ENCODE measurements at places on chromosomes 3 and 15.

DNA sequence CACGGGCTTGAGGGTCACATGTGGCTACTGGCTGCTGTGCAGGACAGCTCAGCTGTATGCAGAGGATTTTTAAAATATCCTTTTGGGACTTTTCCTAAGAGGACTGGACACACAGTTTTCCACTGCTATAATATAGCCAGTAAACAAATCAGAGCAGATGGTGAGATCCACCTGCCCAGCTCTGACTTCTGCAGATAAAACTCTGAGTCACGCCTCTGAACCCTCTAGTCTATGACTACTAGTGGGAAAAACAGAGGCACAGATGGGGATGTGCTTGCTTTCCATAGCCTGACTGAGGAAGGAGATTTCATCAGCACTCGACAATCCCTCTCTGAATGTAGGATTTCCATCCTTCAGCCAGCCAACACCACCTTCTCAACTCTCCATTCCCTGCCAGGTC lies 45.1 kb downstream of the COLQ start:
- DNase-seq, result no peak

GRCh38 chr15:64011736-64012135 lies 34.5 kb downstream of the DAPK2 start:
- DNase-seq, result no peak

DNA sequence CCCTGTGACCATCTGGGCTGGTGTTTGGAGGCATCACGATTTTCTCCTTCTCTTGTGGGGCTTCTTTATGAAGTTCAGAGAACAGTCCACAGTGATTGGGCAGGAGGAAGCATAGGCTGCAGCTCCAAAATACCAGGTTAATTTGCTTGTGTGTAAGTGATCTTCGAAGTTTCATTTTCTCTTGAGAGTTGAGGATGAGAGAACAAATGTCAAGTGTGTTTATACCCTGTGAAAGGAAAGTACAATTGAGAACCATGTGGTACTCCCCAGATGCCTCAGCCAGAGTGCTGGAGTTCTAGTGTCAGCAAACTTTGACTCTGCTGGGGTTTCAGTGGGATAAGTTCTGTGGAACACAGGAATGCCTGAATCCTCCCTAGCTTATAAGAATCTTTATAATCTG lies 357.1 kb upstream of the CFAP20DC start:
- DNase-seq, result no peak

GRCh38 chr15:63501256-63502089 lies 2.9 kb upstream of the USP3 start:
- no peak for DNase-seq

DNA sequence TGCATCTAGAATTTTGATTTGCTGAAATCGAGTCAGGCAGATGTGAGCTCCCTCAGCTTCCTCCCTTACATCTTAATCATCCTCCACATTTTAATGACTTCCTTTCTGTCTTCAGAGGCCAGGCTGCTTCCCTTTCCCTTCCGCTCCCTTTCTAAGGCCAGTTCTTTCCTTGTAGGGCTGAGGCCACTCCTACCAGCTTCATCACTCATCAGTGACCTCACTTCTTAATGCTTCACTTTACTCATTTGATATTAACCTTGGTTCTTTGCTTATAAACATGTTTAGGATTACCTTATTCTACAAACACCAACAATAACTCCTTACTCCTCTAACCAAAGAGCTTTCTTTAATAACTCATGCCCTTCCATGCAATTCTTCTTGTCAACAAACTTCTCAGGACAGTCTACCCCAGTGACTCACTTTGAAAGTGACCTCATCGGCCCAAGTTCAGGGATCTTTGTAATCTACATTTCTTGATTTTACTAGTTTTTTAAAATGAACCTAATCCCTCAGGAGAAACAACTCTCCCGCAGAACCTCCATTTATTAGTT lies 23.9 kb downstream of the ILDR1 start:
- no peak for DNase-seq

GRCh38 chr3:182330646-182331045 lies 462.7 kb upstream of the ATP11B start:
- DNase-seq, result no peak

GRCh38 chr15:57223345-57223744 lies 153.0 kb upstream of the CGNL1 start:
- DNase-seq, result no peak

DNA sequence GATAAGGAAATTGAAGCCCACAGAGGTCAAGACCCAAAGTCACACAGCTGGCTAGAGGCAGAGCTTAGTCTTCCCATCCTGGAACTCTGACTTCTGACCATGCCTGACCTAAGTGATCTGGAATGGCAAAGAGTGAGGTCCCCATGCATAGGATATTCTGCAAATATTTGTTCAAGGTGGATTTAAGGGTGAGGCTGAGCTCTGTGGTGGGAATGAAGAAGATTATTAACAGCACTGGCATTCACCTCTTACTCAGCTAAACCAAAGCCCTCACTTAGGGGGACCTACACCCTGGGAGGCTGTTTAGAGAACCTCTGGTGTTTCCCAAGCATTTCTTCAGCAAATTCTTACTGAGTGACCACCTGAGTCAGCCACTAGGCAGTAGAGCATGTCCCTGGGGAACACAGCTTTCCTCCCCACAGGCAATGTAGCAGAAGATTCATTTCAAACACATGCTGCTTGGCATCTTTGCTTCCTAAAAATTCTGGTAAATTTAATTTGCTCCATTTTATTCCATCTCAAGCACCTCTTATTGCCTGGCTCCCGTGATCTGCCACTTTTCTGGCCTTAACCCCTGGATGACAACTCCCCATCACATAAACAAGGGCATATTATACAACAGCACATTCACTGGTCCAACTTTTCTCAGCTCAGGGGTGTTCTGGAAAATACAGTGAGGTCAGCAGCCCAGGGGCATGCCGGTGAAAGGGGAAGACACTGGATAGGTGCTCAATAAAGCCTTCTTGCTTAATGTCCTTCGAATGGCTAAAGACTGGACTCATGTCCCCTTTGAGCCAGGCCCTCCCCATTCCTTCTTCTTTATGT lies 176.0 kb downstream of the ABHD5 start:
- no peak for DNase-seq

- no peak for DNase-seq
Measured at GRCh38 chr3:86794361-86795065, 196.4 kb downstream of the VGLL3 start.

GRCh38 chr3:43166406-43166805 lies 60.5 kb upstream of the POMGNT2 start:
- no peak for DNase-seq

- no peak for DNase-seq
Measured at GRCh38 chr3:60703008-60703407, 548.2 kb downstream of the FHIT start.

GRCh38 chr15:58462547-58462946 lies 30.8 kb downstream of the LIPC start:
- no peak for DNase-seq

DNA sequence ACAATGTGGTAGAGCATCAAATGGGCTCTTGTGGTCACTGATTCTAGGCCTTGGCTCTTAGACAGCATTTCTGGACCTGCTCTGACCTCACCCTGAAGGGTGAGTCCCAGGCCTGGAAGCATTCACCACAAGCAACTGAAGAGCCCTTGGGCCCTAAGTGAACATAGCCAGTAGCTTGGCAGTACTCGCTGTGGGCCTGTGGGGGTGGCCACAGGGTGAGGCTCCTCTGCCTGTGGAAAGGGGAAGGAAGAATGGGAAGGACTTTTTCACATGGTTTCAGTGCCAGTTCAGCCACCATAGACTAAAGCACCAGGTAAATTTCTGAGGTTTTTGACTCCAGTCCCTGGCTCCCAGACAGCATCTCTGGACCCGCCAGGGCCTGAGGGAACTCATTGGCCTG lies 5.1 kb upstream of the ZSCAN2 start:
- no peak for DNase-seq

DNA sequence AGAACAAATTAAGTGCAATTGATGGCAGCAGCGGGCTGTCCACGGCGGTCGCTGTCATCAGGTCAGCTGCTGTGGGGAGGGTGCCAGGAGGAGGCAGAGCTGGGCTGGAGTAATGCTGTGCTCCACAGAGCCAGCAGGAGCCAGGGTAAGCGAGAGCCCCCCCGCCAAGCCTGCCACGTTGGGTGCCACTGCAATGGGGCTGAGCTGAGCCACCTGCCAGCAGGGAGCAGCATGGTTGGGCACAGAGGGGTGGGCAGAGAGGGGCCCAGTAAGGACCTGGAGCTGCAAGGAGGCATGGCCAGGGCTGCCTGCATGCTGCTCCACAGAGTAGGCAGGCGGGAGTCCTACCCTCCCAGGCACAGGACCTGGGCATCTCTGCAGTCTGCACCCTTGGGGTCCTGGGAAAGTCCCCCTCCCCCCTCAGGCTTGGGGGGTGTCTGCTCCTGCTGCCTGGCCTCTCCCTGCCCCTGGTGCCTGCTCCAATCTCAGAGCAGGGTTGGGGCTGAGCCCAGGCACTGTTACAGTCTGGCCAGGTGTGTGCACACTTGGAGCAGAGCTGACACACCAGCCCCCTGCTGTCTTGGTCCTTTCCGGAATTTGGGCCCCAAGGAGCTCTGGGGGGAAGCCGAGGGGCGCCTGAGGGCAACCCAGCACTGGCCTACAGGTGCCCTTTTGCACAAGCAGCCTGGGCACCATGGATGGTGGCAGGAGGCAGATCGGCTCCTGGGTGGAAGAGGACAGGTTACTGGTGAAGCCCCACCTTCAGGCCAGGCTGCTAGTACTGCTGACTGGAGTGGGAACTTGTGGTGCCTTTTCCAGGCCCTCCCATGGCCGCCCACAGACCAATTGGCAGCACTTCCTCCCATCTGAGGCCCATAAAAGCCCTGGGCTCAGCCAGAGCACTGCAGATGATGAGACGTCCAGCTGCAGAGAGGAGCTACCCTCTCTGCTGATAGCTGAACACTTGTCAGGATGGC lies 8.5 kb upstream of the PIAS1 start:
- DNase-seq, result no peak

DNA sequence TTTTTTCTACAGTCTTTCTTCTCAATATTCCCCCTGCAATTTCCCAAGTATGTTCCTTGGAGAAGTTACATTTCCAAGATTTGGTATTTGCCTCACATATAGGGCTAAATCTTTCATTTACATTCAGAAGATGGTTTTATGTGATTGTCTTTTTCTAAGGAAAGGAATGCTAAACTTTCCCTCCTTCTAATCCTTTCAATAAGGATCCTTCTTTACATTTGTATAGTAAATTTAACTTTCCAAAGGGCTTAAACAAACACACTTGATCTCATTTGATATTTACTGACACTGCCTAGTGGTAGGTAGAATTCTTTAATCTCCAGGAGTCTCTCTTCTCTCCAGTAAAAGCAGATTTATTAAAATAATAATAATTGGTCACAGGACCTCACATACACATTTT lies 185.3 kb downstream of the LSAMP start:
- no peak for DNase-seq

DNA sequence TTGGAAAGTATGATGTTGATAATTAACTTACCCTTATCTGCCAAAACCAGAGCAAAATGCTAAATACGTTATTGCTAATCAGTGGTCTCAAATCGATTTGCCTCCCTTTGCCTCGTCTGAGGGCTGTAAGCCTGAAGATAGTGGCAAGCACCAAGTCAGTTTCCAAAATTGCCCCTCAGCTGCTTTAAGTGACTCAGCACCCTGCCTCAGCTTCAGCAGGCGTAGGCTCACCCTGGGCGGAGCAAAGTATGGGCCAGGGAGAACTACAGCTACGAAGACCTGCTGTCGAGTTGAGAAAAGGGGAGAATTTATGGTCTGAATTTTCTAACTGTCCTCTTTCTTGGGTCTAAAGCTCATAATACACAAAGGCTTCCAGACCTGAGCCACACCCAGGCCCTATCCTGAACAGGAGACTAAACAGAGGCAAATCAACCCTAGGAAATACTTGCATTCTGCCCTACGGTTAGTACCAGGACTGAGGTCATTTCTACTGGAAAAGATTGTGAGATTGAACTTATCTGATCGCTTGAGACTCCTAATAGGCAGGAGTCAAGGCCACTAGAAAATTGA lies 59.7 kb downstream of the DCUN1D1 start:
- DNase-seq, result no peak

DNA sequence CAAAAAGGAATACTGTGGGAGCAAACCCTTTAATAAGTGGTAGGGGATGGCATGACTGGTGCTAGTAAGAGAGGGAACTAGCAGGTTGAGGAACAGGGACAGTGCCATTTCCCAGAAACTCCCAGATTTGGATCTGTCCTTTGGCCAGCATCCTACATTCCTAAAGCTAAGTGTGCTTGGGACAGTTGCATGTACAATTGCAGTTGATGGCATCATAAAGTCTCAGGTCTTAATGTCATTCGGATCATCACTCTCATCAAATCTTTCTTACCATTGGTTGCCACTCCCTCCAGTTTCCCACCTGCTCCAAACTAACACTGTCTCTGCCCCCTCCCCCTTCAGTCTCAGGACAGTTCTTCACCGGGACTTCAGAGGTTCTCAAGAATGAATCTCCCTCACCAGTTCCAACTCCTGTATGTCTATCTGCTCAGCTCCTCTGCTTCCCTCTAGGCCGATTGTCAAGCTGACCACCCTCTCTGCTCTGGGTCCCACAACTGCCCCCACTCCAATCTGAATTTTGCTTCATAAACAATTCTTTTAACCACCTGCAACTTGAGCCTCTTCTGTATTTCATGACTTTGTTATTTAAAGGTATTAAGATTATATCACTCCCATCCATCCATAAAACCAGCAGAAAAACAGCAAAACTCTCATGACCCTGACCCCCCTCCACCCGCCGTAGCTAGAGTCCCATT lies 260.8 kb downstream of the CGGBP1 start:
- DNase-seq, result no peak
